Midbrain (tissue), 1 donor: ENCODE measurements at places on chromosomes 12 and 14.
A peak's percentile ranks its signal among the peaks of the same experiment; 100 is the strongest.

GRCh38 chr12:106897082-106897481 is 58.6 kb upstream of the TMEM263 start:
- no peak for DNase-seq

DNA sequence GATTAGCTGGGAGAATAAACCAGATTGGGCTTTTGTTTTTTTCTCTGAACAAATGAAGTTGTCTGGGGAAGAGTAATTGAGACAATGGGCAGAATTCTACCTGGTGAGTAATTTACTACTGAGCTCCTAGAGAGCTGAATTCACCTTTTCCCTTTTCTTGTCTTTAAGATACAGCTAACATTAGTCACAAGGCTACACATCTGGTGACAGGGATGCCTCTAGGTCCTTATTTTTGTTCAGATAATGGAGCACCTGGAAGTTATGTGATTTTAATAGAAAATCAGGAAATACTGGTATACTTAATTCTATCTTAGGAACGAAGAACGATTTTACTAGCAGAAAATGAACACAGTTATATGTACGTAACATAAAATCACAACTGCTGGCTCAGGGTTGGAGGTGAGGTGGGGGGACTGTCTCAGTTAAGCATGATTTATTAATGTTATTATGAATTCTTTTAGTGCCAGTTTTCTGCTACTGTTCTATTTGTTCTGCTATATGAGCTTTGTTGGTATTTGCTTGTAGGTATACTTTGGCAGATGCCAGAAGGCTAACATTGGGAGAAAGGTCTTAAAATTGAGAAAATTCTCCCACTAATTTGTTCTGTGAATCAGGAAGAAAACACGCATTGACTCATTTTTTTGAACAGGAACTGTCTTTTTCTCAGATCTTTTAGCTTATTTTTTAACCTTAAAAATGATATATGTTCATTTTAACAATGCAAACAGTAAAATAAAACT is 482.7 kb upstream of the RGS6 start:
- no peak for DNase-seq

- no peak for DNase-seq
Measured at GRCh38 chr14:55514819-55515490, 65.1 kb upstream of the KTN1 start.

GRCh38 chr14:100065942-100066574 is 836 bp downstream of the EVL start:
- DNase-seq: peak; percentile 23

GRCh38 chr12:12784911-12785814 is at the start of gene APOLD1:
TSS of gene APOLD1 (plus strand) at chr12:12785659. CDS start at chr12:12785692, 33 bp downstream.
- DNase-seq: no peak

GRCh38 chr12:117774941-117775775 is 193.6 kb downstream of the KSR2 start:
- no peak for DNase-seq

DNA sequence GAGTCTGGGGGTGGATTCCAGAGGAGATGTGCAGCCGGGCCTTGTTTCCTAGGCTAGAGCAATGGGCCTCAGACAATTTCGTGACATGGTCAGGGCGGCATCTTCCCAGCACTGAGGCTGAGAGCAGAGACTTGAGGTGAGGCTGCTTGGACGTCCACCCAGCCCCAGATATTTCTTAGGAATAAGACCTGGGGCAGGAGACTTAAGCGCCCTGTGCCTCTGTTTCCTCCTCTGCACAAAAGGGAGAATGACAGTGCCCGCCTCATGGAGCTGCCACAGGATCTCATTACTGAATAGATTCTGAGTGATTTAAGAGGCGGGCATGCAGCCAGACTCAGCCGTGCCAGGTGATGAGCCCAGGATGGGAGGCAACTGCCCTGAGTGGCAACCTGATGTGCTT is 297.9 kb upstream of the SFSWAP start:
- DNase-seq: no peak

DNA sequence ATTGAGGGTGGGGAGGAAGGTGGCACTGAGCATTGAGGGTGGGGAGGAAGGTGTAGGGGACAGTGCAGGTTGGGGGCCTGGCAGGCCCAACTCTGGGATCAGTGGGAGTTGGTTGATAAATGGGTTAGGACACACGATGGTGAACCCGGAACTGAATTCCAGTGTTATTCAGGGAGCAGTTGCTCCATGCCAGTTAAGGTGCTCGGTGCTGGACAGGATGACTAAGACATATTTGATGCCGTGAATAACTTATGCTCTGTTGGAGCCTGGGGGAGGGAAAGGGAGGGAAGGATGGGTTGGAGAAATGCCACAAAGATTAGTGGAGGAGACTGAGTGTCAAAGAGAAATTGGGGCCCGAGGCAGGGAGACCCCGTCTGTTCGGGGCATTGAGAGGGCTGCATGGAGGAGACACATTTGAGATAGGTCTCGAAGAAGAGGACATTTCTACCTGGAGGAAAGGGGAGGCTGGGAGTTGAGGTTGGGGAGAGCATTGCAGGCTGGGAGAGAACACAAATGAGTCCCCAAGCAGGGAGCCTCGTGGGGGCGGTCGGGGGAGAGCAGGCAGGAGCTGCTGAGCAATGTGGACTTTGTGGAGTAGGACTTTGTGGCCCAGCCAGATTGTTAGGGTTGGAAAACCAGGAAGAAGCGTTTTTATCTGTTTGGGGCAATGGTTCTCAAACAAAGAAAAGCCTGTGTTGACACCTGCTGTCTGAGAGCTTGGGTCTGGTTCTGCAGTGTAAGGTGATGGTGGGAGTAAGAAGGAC is 65.3 kb downstream of the IQSEC3 start:
- DNase-seq: no peak

DNA sequence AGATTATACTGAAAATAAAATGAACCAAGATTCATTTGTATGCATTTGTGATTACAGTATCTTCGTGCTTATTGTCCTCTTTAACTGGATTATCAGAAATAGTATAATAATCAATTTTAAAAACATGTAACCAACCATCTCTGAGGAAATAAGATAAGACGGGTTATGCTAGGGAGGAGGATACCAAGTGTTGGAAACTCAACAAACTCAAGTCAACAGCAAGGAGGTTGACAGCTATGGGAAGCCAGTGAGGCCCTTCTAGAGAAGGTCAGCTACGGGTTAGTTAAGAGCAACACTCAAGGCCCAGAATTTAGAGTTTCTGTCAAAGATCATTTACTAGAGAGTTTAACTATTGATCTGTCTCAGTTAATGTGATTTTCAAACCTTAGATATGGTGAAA is 137.2 kb downstream of the PDZRN4 start:
- DNase-seq: no peak

GRCh38 chr12:12872934-12873275 is 18.5 kb upstream of the GPRC5A start:
- no peak for DNase-seq

- no peak for DNase-seq
Measured at GRCh38 chr14:50791201-50791600, 39.8 kb downstream of the NIN start.

GRCh38 chr12:52531566-52532300 is 11.5 kb upstream of the KRT5 start:
- DNase-seq: peak; percentile 15

DNA sequence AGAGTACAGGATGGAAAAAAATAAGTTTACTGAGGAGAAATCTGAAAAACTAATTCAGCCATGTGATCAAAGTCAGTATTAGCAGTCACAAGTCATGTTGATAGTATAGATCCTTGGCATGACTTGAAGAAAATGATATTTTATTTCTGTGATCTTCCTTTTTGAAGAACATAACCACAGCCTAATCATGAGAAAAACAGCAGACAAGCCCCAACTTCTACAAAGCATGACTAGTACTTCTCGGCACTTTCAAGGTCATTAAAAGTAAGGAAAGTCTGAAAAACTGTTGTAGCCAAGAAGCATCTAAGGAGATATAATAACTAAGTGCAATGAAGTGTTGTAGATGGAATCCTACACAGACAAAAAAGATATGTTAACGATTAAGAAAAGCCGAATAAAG is 264.1 kb upstream of the FOXG1 start:
- DNase-seq: no peak

GRCh38 chr14:35122696-35123387 is 490 bp downstream of the PRORP start:
- DNase-seq: no peak

DNA sequence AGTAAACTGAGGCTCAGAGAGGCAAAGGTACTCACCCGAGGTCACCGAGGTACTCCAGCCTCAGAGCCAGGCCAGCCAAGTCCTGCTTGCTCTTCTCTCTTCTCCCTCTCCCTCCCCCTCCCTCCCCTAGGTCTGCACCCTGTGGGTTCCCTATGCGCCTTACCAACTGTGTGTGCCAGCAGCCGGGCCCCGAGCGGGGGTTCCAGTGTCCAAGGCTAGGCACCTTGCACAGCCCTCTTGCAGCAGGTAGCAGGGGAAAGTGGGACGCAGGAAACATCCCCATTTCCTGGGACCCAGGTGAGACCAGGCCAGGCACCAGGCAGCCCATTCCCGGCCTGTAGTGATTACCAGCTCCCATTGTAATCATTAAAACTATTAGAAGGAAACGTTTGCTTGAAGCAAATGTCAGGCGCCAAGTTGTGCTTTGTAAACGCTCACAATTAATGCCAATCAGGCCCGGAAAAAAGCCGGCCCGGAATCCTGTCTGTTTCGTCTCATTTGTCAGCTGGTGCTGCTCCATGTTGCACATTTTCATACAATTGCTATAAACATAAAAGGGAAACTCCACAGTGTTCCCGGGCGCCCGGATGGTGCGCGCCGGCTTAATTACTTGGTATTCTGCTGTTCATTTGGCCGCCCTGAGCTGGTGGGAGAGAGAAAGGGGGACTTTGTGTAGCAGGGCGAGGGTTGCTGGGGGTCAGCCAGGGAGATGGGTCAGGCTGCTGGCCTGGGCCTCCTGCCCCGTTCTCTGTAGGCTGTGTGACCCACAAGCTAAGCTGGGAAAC is 11.9 kb downstream of the FAM222A start:
- DNase-seq: peak; percentile 83

DNA sequence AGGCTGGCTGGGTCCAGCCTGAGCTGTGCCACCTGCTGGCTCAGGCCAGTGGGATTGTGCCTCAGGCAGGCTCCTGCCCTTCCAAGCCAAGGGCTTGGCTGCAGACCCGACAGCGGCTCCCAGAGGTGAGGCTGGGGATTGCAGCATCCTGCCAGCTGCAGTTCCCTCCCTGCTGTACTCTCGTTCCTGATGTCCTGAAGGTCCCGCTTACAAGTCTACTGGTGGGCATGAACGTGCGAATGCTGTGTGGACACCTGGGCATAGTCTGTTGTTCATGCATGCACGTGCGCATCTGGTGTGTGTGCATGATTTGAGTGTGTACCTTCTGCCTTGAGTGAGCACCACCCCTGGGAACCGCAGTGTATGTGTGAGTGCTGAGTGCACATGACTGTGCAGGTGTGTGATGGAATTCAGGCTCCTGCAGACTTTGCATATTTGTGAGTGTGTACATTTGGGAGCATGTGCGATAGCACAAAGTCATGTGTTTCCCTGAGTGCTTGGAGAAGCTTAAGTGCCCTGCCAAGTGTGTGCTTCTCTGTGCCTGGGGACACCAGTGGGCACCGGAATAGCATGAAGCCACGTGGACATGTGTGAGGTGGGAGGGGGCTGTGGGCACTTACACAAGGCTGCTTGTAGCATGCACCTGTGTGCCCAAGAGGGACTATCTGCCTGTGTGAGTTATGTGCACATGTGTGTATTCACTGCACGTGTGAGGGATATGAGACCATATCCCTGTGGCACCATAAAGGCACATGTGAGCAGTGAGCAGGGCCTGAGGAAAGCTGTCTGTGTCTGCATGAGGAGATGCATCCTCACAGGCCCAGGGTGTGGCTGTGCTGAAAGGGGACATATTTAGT is 19.3 kb upstream of the KRT7 start:
- DNase-seq: peak; percentile 73

DNA sequence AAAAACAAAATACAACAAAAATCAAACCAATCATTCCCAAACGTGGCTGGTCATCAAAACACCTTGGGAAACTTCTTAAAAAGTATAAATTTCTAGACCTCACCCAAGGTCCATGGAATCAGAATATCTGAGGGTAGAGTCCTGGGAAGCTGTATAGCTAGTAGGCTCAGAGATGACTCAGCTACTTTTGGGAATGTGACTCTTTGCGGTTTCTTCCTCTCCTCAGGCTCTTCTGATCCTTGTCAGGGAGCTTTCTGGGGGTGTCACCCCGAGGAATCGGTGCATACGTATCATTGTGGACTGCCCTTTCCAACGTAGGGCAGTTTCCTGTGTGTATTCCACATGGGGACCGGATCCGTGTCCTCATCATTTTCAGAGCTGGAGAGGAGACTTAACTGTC is 14.8 kb downstream of the JDP2 start:
- DNase-seq: no peak

DNA sequence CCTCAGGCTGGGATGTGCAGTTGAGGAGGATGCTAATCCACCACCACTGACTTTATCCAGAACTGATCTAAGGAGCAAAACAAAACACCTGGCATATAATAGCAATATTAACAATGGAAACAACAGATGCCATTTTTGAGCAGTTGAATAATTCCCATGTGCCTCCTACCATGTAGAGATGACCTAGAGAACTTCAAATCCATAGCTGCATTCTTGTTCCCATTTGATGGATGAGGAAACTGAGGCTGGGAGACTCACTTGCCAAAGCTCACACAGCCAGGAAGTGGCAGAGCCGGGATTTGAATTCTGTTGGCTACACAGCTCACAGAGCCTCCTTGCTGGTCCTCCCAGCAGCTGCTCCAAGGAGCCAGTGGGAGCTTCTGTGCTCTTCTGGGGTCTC is 155.8 kb upstream of the MYL2 start:
- no peak for DNase-seq

DNA sequence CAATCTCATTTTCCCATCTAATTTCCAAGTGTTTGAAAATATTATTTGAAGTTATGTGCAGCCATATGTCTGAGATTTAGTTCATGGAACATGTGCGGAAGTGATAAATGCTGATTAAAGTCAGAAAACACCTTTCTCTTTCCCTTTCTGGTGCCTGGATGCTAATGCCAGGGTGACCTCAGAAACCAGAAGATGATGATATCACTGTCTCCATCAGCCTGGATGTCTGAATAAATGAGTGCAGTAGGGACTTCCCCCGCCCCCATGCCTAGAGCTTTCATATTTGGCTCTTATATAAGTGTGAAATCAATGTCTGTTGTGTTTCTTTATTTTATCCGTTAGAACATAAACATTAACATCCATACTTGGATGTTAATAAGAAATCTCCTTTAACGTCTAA is 261.9 kb upstream of the LRIG3 start:
- DNase-seq: no peak

GRCh38 chr12:125835852-125836251 is 770.6 kb downstream of the AACS start:
- no peak for DNase-seq
